ENCODE measurements at places on chromosomes 7 and 10.
A peak's percentile ranks its signal among the peaks of the same experiment; 100 is the strongest.

- DNase-seq = no peak
Measured at GRCh38 chr10:101588879-101589278, 758 bp downstream of the DPCD start.

- no peak for DNase-seq
Measured at GRCh38 chr10:74968667-74969061, 142.3 kb downstream of the KAT6B start.

DNA sequence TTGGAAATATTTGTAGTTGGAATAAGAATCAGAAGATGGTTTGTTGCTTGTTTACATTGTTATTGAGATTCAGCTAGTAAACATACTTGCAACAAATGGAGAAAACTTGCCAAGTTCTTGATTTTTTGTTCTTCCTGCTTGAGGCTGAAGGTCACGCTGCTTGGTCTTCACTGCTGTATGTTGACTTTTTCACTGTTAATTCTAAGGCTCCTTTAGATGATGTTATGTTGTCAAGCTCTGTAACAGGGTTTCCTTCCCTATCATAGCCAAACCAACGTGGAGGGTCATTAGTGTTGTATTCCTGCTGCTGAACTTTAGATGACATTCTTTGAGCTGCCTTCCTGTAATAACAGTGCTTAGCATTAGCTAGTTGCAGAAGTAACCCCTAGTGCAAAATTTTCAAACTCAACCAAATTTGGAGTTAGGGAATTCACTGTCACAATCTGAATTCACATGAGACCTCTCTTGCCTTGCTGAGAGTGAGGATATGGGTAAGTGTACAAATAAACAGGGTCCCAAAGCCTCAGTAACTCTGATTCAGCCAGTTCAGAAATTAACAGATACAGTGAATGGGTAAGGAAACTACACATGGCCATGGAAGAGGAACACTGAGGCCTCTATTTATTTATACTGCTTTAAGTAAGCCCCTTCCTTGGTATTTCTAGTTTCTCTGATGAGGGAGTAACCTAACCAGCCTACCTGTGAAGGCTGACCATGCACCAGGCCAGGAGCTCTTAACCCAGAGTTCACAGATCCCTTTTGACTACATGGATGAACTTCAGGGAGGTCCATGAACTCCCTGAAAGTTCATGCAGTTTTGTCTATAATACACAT is 64.6 kb downstream of the FAM185A start:
- no peak for DNase-seq

DNA sequence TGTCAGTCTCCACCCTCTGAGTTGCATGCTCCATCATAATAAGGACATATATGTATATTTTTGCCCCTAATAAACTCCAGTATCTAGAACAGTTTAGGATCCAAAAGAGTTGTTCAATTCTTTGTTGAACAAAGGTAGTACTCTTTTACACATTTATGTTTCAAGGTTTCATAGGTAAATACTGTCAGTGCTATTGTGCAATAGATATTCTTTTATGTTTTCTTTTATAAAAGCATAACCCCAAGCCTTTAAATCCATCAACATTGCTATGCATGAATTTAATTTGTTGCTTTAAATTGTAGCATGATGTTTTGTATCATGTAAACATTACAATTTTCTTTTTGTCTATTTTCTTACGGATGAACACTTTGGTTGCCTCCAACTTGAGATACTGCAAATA is 469.7 kb upstream of the COBL start:
- no peak for DNase-seq

- no peak for DNase-seq
Measured at GRCh38 chr7:36306222-36306621, 83.4 kb upstream of the ANLN start.

DNA sequence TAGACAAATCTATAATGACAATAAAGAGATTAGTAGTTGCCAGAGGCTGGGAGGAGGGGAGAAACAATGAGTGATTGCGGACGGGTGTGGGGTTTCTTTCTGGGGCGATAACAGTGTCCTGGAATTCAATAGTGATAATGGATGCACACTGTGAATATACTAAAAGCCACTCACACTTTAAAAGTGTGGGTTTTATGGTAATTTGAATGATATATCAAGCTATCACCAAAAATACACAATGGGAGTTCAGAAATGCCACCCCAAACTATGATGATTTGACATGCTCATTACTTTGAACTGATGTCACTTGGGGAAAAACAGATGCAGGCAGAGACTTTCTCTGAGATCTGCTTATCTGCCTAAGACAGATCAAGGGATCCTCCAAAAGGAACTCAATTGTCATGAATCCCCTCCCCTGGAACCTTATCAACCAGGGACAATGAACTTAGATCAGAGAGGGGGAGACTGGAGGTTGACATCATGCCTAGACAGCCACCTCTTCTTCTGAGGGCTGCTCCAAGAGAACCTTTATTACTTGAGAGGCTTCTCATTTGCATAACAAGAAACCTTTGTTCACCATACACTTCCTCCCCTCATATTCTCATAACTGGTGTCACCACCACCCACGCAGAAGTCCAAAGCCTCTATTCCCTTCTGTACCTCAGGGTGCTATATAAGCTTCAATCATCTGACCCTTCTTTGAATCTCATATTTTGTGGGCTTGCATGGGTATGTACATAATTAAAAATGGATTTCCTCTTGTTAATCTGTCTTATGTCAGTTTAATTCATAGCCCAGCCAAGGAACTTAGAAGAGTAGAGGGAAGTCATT is 14.8 kb upstream of the ZC3HAV1 start:
- DNase-seq = no peak

DNA sequence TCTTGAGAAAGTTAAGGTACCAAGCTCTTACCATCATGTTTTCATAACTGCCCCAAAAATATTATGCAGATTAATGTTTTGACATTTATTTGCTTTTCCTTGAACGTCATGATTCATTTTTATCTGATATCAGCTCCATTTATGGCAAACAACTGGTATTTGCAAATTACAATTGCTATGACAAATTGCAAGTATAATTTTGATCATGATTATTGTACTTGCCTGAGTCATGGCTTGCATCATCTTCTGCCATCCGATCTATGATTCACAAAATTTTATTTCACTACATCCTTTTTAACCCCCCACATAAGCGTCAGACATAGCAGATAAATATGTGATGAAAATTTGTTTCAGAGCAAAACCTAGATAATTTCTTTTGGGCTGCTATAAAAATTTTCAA is 155.0 kb downstream of the STK31 start:
- DNase-seq = no peak

DNA sequence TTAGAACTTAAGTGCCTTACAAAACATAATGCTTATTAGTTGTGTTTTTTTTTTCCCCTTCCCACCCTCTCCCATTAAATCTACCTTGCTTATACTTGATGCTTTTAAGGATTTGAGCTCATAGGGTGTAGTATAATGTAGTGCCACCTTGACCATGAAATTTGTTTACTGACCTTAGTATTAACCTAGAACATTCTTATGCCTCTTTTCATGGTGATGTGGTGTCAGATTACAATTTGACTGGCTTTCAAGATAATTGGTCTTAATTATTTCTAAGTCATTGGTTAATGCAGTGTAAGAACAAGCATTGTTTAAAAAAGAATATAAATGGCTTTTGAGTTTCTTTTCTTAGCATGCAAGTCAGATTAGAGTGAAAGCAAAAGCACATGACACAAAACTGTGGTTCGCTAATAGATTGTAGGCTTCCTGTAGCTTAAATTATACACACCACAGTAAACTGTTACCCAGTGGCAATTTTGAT is 61.8 kb downstream of the ADD3 start:
- peak; percentile 27 for DNase-seq

DNA sequence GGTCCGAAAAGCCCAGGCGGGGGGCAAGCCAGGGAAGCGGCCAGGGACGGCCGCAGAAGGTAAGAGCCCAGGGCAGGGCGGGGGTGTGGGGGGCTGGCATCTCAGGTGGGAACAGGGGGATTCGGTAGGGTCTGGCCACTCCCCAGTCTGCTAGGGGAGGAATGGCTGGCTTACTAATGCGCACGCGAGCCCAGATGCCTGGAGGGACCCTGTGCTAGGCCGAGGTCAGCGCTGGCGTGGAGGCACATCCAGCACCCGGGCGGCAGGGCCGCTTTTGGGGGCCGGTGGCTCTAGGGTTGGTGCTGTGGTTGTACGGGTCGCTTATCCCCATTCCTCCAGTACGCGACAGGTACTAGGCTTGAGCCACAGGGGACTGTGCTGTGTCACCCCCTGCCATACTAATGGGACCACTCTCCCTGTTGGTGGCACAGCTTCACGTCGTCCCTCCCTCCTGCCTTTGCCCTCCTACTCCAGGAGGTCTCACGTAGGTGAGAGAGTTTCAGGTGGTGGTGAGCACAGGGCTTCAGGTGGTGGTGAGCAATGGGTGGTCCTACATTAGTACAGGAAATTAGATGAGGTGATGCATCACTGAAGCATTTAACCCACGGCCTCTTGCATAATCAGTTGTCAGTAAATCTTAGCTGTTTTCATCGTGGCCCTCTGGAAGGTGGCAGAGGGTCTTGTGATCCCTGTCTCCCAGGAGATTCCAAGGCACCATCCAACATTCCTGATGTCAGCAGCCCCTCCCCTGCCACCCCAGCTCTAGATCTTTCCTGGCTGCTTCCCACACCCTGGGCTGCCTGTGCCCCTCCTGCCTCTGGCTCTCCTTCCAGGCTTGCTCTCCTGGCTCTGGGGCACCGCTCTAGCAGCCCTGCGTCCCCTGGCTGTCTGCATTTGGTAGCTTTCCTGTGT is 971 bp downstream of the AEBP1 start:
- no peak for DNase-seq

GRCh38 chr7:21326241-21326640 is 101.6 kb upstream of the SP4 start:
- DNase-seq = no peak

GRCh38 chr7:44981035-44981706 is 2.4 kb upstream of the MYO1G start:
- no peak for DNase-seq

DNA sequence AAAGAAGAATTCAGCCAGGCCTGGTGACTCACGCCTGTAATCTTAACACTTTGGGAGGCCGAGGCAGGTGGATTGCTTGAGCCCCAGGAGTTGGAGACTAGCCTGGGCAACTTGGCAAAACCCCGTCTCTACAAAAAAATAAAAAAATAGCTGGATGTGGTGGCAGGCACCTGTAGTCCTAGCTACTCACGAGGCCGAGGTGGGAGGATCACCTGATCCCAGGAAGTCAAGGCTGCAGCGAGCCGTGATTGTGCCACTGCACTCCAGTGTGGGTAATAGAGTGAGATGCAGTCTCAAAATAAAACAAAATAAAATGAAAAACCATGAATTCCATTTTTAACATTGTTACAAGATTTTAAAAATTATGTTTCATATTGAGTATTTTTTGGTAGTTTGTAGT is 988.9 kb upstream of the ZNF722 start:
- no peak for DNase-seq

DNA sequence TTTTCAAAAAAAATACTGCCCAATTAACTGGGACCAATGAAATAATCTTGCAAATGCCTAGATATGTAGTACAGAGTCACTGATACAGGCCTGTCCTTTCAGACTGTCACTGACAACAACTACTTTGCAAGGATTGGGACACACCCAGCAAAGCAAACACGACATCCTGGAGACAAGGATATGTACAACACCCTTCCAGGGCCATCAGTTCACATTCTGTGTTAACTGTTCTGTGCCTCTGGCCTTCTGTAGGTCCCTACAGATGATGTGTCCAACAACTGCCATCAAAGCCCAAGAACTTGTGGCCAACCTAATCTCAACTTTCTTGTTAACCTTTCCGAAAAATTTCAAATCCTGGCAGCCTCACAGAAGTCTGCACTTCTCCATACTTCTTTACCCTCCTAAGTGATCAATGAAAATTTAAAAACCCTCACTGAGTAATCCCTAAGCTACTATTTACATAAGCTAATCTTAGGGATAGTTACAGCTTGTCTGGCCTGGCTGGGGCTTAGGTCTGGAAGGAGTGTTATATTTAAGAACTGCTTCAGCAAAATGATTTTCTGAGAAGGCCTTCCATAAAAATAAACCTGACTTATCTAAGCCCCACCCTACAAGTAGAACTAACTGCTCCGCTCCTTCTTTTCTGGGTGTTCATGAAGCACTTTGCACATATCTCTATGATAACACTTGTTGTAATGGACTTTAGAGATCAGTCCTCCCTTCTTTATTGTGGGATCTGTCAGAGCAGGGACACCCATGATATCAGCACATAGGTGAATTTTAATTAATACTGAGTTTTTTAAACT is 21.0 kb downstream of the COBL start:
- no peak for DNase-seq

DNA sequence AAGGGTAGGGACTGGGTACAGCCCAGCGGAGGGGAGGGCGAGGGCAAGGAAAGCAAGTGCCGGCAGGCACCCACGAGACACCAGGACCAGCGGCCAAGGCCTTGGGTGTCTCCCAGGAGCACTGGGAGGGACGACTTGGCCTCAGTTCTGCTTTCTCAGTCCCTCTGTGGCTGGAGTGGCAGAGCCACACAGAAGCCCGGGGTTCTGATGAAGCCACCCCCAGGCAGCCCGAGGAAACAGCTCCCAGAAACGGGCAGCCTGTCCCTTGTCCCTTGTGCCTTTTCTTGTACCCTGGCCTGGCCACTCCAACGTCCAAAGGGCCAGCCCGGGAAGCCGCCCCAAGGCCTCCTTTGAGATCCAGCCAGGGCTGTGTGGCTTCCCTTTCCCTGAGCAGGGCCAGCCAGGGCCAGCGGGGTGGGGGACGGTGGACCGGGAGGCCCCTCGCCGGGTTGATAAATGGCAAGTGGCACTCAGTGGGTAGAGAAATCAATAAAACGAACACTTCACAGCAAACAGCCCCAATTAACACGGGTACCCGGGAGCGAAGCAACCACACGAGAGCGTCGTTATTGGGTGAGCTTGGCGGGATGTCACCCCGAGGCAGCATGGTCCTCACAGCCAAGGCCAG is 69.8 kb upstream of the GNA12 start:
- no peak for DNase-seq

DNA sequence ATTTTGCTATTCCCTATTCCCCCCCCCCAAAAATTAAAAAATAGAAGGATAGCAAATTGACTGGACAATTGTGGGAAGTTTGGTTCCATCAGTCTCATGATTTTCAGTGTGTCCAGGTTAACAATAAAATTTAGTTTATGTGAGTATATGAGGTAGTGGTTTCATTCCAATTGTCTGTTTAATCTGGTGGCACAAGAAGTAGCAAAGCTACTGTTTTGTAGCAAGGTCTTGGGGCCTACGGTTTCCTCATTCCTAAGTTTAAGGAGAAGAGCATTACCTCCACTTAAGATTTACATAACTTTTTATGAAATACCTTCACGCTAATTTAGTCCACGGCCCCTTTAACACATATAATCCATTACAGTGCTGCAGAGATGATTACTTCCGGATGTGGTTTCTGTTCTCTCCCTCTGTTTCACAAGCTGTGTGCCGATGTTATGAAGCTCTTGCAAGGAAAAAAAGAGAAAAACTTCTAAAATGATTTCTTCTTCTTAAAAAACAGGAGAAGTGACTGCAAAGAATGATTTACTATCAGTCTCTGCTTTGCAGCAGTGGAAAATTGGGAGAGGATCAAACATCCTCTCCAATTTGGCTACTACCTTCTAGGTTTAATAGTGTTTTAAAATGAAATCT is 32.7 kb upstream of the NPVF start:
- no peak for DNase-seq

DNA sequence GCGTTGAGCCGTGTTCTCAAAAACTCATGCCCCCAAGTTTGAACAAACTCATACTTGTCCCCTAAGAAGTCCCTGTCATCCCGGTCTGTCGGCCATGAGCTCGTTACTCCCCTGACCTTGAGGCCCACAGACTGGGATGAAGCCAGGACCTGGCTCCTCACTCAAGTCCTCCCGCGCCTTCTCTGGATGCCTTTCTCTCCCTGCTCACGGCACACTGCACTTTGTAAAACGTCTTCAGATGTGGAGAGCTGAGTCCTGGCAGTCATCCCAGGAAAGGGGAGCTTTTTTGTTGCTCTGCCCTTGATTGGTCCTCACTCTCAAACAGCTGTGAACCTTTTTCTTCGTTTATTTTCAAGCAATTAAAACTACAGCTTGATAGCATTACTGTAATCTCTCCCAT is 110.8 kb downstream of the JAZF1 start:
- no peak for DNase-seq
